ENCODE measurements at places on chromosomes 1 and 21.
A peak's percentile ranks its signal among the peaks of the same experiment; 100 is the strongest.

GRCh38 chr1:231681006-231681405 lies 54.4 kb downstream of the DISC1 start:
- no peak for DNase-seq

DNA sequence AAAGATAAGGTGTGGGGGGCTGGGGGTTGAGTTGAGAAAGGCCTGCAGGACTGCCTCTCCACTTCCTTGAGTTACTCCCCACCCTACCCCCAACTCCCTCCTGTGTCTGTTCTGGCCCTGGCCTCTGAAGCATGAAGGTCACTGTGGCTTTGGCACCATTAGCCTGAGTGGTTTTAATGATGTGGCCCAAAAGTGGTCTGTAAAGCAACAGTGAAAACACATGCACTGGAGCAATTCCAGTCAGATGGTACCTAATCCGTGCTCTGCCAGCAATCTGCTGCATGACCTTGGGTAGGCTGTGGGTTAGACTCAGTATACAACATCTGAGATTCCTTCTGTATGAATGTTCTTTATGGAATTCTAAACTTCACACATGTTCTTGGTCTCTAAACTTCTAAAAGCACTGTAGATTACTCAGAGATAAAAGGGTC lies 86.5 kb upstream of the ATP1A1 start:
- no peak for DNase-seq

DNA sequence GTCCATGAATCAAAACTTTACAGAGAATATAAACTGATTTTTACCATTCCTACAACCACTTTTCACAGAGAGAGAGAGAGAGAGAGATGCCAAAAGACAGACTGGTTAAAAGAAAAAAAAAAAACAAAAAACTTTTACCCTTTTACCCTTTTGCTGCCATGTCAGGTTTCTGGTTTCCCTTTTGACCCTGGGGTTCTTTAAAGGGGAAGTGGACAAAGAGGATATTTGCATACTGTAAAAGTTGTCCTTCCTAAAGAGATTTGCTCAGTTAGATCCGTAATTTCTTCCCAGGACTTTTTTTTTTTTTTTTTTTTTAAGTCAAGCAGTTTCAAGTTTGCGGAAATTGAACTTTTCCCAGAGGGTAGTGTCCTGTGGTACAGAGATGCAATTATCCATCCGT lies 287.8 kb upstream of the RGS18 start:
- no peak for DNase-seq

- no peak for DNase-seq
Observed at GRCh38 chr1:201169203-201169602, 14.9 kb upstream of the TMEM9 start.

- no peak for DNase-seq
Observed at GRCh38 chr1:8086055-8086454, 59.9 kb upstream of the ERRFI1 start.

DNA sequence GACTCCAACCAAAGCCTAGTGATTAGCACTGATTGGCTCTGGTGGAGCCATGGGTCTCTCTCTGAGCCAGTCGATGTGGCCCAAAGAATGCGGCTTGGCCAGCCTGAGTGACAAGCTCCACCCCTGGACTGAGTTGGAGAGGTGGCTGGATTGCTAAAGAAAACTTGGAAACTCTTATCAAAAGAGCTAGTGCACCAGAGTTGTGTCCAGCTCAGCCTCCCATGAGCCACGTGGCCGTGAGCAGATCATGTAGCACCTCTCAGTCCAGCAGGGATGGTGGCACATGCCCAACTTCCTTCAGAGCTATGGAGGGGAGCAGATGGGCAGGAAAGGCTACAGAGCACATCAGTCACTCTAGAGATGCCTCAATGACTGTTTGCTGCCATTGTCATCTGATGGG lies 142.8 kb upstream of the VAMP3 start:
- DNase-seq = no peak

GRCh38 chr1:5954964-5955363 lies 37.3 kb downstream of the NPHP4 start:
- no peak for DNase-seq

- DNase-seq = peak; percentile 63
Observed at GRCh38 chr1:153985941-153986761, at the start of gene RAB13. Gene RAB13, minus strand, starts transcription at chr1:153986339. Its CDS starts 103 bp downstream, at chr1:153986236.

GRCh38 chr1:48341221-48341620 lies 118.7 kb downstream of the SLC5A9 start:
- DNase-seq = no peak

GRCh38 chr1:6962478-6962995 lies 177.3 kb downstream of the CAMTA1 start:
- no peak for DNase-seq

GRCh38 chr1:169072945-169073725 lies 33.4 kb upstream of the ATP1B1 start:
- no peak for DNase-seq

DNA sequence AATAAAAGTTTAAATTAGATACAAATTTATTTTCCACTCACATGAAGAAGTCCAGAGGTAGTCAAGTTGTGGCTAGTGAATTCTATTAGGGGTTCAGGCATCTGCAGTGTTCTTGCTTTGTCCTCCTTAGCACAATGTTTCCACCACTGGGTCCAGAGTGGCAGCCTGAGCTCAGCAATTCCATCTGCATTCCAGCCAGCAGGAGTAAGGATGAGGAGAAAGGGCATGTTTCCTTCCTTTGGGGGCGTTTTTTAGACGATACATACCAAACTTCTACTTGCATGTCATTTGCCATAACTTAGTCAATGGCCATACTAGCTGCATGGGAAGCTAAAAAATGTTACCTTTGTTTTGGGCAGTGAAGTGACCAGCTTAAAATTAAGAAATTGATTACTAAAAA lies 98.5 kb upstream of the VANGL1 start:
- no peak for DNase-seq

- no peak for DNase-seq
Observed at GRCh38 chr1:211581526-211581925, 2.6 kb upstream of the SLC30A1 start.

GRCh38 chr1:93635614-93636543 lies 45.8 kb downstream of the BCAR3 start:
- DNase-seq = no peak

- no peak for DNase-seq
Observed at GRCh38 chr1:13893409-13893821, 193.4 kb downstream of the PRDM2 start.

- no peak for DNase-seq
Observed at GRCh38 chr1:200435200-200435780, 25.5 kb upstream of the ZNF281 start.

DNA sequence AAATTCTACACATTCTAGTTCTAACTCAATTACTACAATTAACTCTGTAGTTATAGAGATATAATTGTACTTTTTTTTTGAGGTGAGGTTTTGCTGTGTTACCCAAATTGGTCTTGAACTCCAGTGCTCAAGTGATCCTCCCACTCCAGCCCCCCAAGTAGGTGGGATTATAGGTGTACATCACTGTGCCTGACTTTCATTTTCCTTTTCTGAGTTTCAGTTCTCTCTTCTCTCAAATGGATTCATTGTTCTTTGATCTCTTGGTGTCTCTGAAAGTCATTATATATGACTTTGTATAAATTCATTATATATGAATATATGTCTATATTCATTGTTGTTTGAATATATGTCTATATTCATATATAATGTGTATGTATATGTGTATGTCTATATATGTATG lies 74.0 kb upstream of the GALNT2 start:
- DNase-seq = no peak

GRCh38 chr1:205458777-205459566 lies 3.1 kb upstream of the BLACAT1 start:
- DNase-seq = no peak

GRCh38 chr1:2267862-2268261 lies 39.7 kb downstream of the SKI start:
- DNase-seq = no peak

DNA sequence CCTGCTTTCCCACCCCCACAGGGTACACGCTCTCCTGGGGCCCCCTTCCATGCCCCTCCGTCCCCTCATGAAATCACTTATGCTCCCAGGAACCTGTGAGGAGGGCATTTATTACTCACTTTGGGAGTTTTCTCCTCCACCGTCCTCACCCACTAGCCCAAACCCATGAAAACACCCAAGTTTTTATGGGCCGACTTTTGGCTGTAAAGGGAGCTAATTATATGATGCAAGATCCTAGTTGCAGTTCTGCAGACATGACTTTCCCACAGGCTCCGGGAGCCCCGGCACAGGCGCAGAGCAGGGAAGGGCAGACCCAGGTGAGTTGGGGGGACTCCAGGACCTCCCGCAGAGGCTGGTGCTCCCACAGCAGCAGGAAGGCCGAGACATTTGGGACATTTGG lies 29.7 kb downstream of the EPHA2 start:
- no peak for DNase-seq

GRCh38 chr1:26558685-26559048 lies 29.1 kb downstream of the RPS6KA1 start:
- DNase-seq = no peak

- no peak for DNase-seq
Observed at GRCh38 chr1:175862408-175862807, 119.0 kb upstream of the TNR start.

DNA sequence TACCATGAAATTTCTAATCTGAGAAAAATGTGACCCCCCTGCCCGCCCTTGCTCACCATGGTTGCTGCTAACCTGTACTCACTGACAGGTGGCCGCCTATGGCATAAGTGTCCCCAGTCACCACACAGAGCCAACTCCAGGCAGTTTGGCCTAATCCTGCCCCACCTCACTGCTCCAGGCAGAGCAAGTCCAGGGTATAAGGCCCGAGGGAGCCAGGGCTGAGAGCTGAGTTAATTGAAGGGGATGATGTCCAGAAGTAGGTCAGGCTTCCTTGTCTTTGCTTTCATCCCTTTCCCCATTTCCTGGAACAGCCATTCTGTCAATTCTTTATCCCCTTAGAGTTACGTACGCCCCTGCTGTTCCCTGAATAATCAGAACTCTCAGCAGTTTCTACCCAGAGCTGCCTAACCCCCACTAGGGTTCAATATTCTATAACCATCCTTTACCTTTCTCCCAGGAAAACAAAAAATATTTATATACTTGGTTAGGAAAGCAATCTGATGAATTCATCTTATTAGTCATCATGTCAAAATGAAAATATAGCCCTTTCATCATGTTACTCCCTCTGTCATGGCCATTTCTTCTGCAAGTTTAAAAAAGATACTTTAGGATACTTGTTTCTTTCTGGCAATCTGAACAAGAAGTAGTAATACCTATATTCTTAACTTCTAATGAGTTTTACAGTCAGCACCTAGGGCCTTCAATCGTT lies 29.4 kb upstream of the CD101 start:
- no peak for DNase-seq

DNA sequence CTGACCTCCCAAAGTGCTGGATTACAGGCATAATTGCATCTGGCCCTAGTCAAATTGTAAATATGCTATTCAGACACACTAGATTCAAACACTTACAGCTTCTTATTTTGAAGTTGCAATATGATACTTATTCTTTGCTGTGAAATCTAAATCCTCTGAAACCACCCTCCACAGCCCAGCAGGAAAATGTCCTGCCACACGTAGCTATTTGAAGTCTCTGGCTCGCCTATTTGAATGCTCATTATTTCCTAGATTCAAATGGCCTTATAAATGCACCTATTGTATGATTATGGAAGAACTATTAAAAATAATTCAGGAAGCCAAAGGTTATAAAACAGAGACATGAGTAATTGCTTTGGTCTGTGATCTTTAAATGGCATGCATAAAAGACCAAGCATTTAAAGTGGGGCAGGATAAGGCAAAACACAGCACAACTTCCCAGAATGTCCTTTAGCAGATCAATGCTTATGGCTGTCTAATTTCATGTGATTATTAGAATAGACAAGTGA lies 26.6 kb upstream of the FBXO28 start:
- DNase-seq = no peak

- DNase-seq = no peak
Observed at GRCh38 chr1:157409927-157410326, 142.4 kb downstream of the FCRL5 start.

DNA sequence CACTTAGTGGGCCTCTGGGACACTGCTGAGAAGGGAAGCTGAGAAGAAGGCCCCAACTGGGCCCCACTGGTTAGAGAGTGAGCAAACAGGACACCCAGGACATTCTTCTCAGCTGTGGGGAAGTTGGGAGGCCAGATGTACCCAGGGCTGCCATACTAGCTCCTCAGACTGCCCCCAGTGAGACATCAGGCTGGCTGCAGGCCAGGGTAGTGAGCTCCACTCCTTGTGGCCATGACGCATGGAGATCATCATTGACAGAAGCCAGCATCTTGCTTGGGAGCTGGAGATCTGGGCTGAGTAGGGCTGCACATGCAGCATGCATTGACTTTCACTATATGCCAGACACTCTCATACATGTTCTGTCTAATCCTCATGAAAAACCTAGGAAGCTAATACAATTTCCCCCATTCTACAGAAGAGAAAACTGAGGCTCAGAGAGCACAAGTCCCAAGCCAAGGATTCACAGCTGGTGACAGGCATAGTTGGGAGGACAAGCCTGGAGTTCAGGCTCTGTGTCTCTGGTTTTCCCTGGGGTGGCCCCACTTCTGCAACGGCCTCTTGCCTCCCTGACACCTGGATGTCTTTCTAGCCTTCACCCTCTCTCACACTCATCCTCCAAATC lies 24.1 kb upstream of the MYCL start:
- peak; percentile 23 for DNase-seq

DNA sequence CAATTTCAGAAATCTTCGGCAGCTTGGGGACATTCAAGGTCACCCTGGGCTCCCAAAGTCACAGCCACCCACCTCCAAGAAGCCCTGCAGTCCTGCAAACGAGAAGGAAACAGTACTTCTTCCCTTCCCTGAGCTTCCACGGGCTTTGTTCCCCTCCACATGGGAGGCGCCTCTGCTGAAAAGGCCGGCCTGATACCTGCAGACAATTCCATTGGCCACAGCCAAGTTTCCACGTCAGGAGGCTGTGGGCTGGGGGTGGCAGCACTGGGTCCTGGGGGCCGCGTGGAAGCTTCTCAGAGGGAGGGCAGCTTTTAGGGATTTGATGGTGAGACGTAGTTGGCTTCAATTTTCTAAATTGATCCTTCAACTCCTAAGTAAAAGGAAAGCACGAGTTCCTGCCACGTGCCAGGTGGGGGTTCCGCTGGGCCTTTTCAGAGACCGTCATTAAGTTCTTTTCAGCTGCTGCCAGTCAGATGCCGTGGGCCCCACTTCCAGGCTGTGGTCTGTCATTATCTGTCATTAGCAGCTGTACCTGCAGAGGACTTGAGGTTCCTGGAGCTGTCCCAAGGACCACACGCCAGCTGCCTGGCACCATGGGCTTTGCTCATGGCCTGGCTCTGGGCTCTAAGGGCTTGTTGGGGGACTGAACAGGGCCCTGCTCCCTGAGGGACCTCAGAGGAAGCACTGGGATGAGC lies 98.7 kb downstream of the CRYAA start:
- DNase-seq = no peak

GRCh38 chr1:5707566-5708345 lies 284.5 kb downstream of the NPHP4 start:
- DNase-seq = no peak
